ENCODE measurements at places on chromosomes 3 and 15.

DNA sequence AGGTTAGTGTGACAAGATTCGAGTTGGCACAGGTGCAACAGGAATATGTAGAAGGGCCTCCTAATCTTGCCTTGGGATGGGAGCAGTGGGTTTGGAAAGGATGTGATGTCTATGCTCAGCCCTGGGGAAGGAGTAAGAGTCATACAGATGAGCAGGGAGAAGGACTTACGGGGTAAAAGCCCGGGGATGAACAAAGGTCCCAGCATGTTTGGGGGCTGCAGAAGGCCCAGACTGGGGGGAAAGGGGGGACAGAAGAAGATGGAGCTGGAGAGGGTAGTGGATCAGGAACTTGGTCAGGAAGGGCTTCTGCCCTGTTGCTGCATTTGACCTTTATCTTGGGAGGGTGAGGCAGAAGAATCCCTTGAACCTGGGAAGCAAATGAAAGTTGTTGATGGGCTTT lies 240.1 kb upstream of the ST8SIA2 start:
- no peak for DNase-seq

DNA sequence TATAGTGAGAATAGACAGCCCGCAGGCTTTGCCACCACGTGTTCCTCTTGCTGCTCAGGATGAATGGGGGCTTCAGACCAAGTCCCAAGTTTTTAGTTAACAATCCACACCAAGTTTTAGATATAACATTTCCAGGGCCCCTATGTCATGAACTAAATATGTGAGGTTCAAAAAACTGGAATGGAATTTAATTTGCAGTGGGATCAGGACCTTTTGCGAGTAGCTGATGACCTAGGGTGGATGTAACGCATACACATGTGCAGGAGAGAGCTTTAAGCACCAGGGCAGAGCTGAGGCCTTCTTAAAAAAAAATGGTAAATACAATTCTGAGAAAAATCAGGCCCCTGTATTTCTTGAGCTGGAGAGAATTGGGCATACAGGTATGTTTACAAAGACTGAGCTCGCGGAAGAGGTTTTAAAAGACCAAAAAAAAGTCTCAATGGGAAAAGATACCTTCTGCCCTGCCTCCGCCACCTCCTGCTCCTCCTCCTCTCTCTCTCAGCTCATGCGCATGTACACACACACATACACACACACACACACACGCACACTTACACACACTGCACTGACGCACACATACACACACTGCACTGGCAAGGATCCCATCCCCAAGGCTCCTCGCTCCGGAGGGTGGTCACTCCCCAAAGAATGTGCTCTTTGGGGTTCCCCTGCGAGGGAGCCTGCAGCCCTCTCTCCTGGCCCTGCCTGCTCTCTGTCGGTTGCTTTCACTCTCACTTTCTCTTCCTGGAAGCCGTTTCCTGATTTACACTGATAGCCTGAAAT lies 48.2 kb upstream of the IGF1R start:
- DNase-seq = no peak

GRCh38 chr3:35936571-35936970 lies 297.2 kb downstream of the ARPP21 start:
- no peak for DNase-seq

GRCh38 chr3:32420126-32421038 lies 28.7 kb downstream of the CMTM7 start:
- no peak for DNase-seq

- DNase-seq = no peak
Observed at GRCh38 chr3:168029705-168030104, 66.0 kb downstream of the GOLIM4 start.

DNA sequence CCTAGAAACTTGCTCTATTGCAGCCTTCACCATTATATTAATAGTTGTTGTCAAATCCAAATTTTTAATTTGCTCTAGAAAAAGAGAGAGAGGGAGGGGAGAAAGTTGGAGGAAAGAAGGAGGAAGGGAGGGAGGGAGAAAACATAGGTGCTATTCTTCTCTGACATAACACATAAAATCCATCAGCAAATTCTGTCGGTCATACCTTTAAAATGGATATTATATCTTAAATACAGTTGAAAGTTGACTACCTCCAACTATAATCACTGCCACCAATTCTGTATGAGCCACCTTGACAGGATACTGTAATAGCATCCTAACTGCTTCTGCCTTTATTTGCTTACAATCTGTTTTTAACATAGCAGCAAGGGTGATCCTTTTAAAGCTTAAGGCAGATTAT lies 314.7 kb upstream of the ALCAM start:
- no peak for DNase-seq

DNA sequence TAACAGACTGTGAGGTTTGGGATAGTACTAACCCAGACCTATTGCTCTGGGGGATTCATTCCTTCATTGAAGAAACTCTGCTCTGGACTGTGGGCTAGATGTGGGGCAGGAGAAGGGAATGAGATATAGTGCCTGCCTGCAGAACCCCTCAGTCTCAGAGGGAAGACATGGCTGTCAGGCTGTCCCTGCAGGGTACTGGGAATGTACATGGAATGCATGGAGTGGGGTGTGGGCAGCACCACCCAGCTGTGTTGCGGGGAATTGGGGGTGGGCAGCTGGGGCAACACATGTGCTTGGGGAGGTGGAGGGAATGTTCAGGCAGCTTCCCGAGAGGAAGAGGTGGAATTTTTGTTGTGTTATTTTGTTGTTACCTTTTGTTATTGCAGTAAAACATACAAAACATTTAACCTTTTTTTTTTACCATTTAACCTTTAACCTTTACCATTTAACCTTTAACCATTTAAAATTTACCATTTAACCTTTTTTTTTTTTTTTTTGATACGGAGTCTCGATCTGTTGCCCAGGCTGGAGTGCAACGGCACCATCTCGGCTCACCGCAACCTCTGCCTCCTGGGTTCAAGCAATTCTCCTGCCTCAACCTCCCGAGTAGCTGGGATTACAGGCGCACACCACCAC lies 7.3 kb downstream of the PAQR5 start:
- no peak for DNase-seq

DNA sequence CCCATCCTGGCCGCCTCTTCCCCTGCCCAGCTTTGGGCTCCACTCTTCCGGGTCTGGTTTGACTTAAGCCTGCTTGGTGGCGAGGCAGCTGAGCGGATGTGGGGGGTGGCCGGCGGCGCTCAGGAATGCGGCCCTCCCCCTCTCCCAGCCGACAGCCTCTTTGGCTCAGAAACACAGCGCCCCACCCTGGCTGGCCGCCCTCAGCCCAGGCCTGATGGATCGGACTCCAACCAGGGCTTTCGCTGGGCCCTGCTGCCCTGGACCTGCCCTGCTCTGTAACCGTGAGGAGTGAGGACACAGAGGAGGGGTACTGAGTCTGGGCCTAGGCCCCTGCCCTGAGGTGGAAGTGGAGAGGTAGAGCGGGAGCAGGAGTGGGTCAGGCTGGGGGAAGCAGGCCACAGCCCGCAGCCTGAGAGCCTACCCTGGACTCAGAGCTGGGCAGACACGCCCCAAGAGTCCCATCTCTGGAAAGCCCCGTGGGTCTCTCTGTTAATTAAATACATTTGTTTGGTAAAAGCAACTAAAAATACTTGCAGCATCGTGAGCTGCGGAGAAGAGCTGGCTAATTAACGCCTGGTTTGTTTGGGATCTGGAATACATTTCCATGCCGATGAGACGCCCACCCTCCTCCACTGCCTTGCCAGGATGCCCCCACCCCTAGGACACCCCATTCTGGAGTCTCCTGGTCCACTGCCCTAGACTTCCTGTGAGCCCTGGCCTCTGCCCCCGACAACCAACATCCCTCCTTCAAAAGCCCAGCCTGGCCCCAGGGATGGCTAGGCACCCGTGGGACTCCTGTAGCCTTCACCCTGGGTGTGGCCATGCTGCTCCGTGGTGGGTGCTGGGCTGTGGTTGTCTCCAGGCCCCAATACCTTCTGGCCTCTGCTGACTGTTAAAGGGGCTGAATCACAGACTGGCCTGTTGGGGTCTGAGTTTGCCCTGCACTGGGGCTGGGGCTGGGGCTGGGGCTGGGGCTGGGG lies 19.6 kb downstream of the PLXNA1 start:
- DNase-seq = no peak

DNA sequence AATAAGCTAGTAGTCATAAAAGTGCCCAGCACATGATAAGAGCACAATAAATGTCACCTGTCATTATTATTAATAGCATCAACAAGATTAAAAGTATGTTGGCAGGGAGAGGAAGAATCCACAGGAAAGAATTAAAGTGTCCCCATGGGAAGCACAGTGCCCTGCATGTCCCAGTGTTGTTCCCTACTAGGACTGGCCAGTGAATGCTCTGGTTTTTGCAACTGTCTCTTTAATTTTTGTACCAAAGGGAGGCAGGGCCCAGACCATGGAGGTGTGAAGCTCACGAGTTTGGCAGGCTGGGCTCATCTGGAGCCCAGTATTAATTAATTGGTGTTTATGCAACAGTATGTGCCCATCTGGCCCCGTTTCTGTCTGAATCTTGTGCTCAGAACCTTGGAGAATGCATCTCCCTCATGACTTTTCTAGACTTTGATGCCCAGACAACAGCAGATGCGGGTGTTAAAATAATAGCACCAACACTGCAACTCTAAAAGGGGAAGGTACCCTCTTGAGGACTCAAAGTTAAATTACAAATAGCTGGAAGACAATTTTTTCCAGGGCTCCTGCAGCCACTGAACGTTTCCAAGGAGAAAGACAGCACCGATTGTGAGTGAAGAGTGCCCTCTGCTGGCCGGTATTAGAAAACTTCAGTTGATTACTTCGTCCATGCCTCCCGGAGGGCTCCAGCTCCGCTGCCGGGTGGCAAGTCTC lies 71.9 kb upstream of the SPATA12 start:
- peak; percentile 59 for DNase-seq

DNA sequence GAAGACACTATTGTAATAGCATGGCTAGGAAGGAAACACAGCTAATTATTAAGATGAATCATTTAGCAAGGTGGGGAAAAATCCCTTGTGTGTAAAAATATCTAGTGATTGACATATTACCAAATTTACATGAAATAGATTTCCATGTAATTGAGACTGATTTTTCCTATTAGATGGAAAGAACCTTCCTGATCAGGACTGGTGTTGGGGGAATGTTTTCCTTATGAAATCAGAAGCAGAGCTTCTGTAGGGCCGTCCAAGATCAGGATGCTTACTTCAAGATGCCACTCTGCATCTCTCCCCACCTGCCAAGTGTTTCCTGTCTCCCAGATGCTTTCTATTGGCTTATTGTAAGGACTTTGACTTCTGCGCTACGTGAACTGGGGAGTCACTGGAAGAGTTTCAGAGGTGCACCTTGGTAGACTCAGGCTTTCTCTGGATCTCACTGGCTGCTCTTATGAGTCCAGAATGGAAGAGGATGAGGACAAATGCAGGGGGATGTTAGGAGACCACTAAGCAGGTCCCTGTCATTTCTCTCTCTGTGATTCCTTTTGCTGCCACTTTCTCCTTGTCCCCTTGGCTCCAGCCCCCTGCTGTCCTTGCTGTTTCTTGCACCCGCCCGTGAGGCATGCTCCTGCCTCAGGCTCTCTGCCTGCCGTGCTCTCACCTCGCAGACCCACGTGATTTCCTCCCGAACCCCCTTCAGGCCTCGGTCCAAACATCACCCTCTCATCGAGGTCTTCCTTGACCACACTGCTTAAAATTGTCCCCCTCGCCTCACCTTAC lies 30.1 kb downstream of the BTD start:
- DNase-seq = no peak

DNA sequence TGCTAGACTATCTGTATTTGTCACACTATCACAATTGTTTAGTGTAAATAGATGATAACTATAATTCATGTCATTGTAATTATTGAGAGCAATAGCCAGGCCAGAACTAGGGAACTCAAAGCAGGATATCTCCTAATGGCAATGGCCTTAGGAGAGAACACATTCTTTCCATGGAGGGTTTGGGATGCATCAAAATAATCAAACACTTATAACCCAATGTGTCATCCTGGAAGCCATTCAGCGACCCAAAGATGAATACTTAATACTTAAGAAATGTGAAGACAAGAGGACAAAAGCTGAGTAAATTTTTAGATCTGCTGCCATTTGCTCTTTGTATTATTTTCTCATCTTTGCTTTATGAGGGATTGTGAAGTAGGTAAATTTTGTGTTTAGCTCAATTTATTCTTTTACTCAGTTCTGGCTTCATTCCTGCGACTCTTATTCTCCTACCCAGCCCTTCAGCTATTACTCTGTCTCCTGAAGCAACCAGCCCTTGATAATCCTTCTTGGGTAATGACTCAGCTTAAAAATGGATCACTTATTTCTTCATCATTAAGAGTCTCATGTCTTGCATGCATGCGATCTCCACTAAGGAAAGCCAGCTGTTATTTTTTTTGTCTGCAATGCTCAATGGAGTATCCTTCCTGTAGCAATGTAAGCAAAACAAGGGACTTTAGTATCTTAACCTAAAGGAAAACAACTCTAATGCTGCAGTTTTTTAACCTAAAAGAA lies 2.0 kb downstream of the OR4F15 start:
- no peak for DNase-seq

GRCh38 chr15:72169236-72169920 lies 28.2 kb downstream of the GRAMD2A start:
- DNase-seq = no peak

GRCh38 chr15:63192619-63193206 lies 3.3 kb downstream of the RAB8B start:
- DNase-seq = no peak

DNA sequence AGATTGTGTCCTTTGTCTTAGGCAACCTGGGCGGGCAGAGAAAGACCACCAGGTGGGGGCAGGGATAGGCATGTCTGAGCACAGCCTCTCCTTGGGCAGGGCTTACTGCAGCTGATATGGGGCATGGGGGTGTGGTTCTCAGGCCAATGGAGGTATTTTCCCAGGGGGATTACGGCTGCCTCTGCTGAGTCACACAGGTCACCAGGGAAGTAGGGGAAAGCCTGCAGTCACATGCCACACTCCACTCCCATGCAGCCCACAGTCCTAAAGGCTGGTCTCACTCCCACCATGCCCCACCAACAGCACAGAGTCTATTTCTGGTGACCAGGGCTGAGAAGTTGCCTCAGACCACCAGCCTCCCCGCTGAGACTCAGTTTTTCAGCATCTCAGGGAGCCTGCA lies 466.4 kb downstream of the DIPK2A start:
- no peak for DNase-seq

- no peak for DNase-seq
Observed at GRCh38 chr3:36380221-36381031, at the start of gene STAC. STAC (plus strand) TSS chr3:36380504; CDS start chr3:36380644, 140 bp downstream.

GRCh38 chr3:70580021-70580420 lies 267.6 kb upstream of the MDFIC2 start:
- no peak for DNase-seq

DNA sequence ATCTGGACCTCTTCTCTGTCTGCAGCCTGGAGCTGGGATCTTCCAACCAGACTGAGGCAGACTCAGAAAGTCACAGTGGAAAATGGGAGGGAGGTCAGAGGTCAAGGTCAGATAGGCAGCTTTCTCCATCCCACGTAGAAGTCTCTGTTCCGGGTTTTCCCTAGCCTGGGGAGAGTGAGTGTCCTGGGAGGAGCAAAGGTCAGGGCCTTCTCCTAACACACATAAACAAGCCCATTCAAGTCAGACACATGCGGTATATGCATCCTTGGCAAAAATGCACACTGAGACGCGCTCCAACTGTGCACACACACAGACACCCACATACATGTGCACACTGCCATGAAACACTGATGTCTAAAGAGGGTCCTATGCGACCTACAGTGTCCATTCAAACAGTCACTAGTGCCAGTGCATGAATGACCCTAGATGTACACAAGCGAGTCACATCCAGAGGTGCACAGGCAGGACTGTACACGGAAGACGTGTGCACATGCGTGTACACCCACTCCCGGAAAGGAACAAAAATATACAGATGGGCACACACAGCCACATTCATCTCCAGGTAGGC lies 681 bp downstream of the TWF2 start:
- DNase-seq = no peak

GRCh38 chr3:179769411-179770247 lies 116.8 kb downstream of the USP13 start:
- no peak for DNase-seq

- no peak for DNase-seq
Observed at GRCh38 chr3:59540696-59541095, 490.9 kb upstream of the CFAP20DC start.
